ENCODE measurements at places on chromosomes 5 and 9. TPM values are rescaled to one million over a fixed set of nuclear protein-coding genes. Genes with fewer than 3 reads are reported as not detected.

CCNB1 gene
- 80.3 TPM for total RNA-seq

TUSC1 gene
- 7.9 TPM for total RNA-seq

SGCD gene
- total RNA-seq: 0.52 TPM

DMRTA1 gene
- total RNA-seq: 1.8 TPM

PIP5KL1 gene
- total RNA-seq: 4.3 TPM

FOCAD gene
- 17.1 TPM for total RNA-seq

ZNF454 gene
- total RNA-seq: 0.52 TPM

RFX3 gene
- total RNA-seq: 3.5 TPM

CLTB gene
- total RNA-seq: 266 TPM

BASP1 gene
- 4.9 TPM for total RNA-seq

MOB3B gene
- total RNA-seq: 3.7 TPM

SPRY4 gene
- total RNA-seq: 2.6 TPM

- ATAC-seq: no peak
Measured at GRCh38 chr5:153372425-153373129, 117.9 kb upstream of the GRIA1 start.

GRCh38 chr5:90297045-90297764 is 112.4 kb downstream of the CETN3 start:
- no peak for ATAC-seq

GRCh38 chr5:31759925-31760324 is 121.0 kb downstream of the PDZD2 start:
- no peak for ATAC-seq

DNA sequence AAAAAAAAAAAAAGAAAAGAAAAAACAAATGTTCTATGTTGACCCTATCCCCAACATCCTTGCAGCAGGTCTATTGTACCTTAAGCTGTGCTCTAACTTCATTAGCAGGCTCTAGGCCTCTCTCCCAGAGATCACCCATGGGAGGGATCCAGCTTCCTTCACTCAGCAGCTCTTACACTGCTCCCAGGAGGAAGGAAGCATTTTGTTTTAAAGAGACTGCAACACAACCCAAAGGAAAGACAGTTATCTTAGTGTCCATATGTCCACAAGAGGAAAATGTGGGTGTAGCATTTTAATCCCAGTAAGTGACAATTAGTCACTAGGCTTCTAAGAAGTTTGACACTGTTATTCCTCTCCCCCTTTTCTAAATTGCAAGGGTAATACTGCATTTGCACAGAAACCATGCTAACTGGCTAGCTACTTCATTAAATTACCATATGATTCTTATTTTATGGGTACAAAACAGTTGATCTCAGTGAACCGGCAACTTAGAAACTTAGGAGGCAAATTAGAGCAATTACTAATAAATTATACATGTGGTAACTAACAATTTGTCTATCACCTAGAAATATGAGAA is 58.8 kb downstream of the MARCHF3 start:
- ATAC-seq: no peak

DNA sequence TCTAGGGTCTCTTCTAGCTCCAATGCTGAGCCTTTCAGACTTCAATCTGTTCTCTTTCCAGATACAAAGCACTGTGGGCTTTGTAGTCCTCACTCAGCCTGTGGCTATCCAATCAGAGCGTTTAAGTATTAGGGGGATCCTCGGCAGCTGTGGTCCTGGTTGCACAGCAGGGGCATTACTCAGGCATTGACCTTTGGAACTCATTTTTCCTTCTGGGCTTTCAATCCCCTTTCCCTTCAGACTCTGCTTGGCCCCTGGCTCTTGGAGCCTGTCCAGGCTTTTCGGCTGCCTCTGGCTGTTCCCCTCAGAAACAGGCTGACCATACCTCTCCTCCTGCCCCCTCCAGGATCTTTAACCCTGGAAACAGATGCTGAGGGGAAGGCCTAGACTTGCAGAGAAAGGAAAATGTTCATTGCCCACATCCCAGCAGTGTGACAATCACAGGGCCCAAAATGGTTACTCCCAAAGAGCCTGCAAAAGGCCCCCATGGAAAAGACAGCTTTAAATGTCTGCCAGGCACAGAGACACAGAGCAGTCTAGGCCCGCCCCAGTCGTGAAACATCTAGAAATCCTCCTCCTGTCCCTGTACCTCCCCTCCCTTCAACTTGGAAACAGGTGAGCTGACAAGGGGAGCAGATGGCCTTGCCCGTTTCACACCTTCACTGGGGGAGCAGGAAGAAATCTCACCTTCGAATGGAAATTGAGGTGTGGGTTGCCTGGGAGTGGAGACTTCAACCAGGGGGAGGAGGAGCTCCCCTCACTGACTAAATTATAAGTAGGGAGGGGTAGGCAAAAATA is 13.7 kb downstream of the C1QTNF2 start:
- no peak for ATAC-seq

- ATAC-seq: no peak
Measured at GRCh38 chr9:75612754-75613153, 277.7 kb upstream of the PCSK5 start.

DNA sequence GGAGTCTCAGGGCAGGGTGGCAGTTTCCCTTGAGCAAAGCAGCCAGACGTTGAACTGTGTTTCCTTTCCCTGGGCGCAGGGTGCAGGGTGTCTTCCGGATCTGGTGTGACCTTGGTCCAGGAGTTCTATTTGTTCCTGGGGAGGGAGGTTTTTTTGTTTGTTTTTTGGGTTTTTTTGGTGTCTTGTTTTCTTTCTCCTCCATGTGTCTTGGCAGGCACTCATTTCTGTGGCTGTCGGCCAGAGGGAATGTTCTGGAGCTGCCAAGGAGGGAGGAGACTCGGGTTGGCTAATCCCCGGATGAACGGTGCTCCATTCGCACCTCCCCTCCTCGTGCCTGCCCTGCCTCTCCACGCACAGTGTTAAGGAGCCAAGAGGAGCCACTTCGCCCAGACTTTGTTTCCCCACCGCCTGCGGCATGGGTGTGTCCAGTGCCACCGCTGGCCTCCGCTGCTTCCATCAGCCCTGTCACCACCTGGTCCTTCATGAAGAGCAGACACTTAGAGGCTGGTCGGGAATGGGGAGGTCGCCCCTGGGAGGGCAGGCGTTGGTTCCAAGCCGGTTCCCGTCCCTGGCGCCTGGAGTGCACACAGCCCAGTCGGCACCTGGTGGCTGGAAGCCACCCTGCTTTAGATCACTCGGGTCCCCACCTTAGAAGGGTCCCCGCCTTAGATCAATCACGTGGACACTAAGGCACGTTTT is 3.5 kb upstream of the PHYHD1 start:
- ATAC-seq: peak; percentile 55

- no peak for ATAC-seq
Measured at GRCh38 chr9:69602773-69603172, 69.4 kb downstream of the APBA1 start.

- ATAC-seq: no peak
Measured at GRCh38 chr5:167406513-167406912, 884.9 kb upstream of the WWC1 start.

- no peak for ATAC-seq
Measured at GRCh38 chr5:33867241-33867640, 24.5 kb downstream of the ADAMTS12 start.

DNA sequence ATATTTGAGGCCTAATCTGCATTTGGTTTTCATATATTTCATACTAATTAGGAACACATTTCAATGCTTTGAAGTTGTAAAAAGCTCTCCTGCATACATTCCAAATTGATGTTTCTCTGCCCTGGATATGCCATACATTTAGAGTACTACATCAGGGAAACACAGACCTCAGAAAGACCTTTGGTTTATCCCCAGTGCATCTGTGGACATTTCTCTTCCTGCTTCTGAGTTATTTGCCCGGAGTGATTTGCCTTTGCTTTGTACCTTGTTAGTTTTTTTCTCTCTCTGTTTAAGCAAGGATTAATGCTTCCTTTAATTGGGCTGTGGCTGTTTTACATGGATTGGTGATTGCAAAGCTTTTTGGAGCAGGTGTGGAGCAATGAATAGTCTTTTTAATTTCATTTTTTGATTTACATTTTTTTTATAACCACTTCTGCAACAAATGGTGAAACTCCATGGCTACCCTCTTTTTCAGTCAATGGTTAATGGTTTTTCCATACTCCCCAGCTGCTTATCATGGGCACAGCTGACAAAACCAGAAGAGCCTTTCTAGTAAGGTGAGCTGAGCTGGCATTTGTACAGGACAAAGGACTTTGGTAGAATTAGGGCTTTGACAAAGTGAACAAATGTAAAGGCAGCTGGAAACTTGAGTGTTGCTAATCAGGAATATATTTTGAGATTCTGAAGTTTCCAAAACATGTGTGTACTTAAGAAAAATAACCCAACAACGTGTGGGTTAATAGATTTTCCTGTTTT is 54.2 kb downstream of the ZSWIM6 start:
- ATAC-seq: peak; percentile 31

- no peak for ATAC-seq
Measured at GRCh38 chr5:42064821-42065220, 139.7 kb downstream of the FBXO4 start.

- ATAC-seq: no peak
Measured at GRCh38 chr5:66718374-66719002, 122.3 kb downstream of the MAST4 start.

- ATAC-seq: peak; percentile 44
Measured at GRCh38 chr9:86486891-86487837, 133.0 kb upstream of the TUT7 start.

GRCh38 chr5:131224387-131225201 is 39.3 kb upstream of the CDC42SE2 start:
- ATAC-seq: peak; percentile 25

GRCh38 chr5:123105864-123106263 is 16.8 kb downstream of the PRDM6 start:
- no peak for ATAC-seq

GRCh38 chr9:106625259-106625789 is 237.6 kb upstream of the ZNF462 start:
- no peak for ATAC-seq

DNA sequence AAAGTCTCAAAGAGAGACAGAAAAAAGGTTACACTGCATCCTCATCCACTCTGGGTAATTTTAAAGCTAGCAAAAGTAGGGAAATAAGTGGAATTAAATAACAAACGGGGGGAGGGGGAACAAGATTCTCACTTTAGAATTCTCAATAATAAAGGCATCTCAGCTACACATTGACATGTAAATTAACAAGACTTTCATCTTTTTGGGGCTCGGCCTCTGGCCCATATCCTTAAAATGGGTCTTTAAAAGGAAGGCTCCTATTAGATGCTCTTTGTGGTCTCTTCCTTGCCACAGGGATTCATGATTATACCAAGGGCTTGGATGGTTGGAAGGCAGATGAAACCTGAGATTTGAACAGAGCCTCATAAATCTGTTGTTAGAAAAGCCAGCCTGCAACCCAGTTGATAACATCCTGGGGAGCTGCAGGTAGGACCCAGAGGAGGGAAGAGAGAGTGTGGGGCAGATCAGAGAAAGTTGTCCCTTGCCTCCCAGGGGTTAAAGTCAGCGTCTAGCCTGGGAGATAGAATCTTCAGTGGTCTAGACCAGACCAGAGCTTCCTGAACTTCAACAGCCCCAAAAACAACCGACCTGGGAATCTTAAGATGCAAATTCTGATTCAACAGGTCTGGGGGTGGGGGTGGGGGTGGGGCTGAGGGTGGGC is 135.9 kb downstream of the GCNT1 start:
- ATAC-seq: no peak

GRCh38 chr5:13708432-13708831 is 236.1 kb downstream of the DNAH5 start:
- ATAC-seq: no peak
